ENCODE measurements at places on chromosomes 7 and 10. TPM values are rescaled to one million over a fixed set of nuclear protein-coding genes. Genes with fewer than 3 reads are reported as not detected.

- DNase-seq = no peak
Observed at GRCh38 chr10:127300868-127301321, 104.5 kb upstream of the INSYN2A start.

DNA sequence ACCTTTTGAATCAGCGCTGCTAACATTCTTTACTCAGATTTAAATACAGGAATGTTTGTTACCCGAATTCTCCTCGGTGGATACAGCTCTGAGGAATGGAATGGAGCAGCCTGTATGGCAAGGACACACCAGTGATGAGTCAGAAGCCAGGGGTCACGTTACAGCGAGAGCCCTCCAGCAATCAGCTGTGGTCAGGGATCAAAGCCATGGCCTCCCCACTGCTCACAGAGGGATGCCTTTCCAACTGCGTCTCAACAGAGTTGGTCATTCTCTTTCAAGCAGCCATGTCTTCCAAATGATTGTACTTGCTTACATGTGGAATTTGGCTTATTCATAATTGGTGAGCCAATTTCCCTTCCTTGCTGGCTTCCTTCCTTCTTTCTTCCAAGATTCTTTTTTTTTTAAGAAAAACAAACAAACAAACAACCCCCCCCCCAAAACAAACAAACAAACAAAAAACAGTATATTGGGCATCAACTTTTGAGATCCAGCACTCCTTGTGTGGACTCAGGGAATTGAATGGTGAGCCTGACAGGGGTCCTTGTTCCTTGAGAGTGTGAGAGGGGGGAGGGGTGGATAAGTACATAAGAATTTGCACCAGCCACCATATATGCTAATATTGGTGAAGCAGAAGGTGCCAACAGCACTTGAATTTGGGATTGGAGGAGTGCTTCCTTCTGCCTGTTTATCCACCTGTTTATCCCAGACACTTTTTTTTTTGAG, 100.2 kb downstream of the ATXN7L1 start:
- no peak for DNase-seq

DNA sequence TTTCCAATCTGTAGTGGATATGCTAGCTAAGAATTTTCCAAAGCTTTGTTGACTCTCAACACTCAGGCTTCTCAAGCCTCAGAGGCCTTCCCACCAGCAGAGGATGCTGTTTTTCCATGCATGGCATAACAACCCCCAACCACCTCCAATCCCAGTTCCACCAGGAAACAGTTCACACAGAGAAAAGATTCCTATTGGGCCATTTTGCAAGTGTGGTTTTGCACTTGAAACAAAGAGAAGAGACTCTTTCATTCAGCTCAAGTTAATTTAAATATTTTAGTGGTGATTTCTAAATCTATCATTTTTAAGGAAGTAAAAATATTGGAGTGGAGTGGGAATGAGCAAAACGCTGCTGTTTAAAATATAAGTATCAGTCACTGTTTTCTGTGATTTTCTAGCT, 105.6 kb upstream of the COL1A2 start:
- no peak for DNase-seq

GRCh38 chr10:23557777-23558176, 118.9 kb downstream of the OTUD1 start:
- no peak for DNase-seq

DNA sequence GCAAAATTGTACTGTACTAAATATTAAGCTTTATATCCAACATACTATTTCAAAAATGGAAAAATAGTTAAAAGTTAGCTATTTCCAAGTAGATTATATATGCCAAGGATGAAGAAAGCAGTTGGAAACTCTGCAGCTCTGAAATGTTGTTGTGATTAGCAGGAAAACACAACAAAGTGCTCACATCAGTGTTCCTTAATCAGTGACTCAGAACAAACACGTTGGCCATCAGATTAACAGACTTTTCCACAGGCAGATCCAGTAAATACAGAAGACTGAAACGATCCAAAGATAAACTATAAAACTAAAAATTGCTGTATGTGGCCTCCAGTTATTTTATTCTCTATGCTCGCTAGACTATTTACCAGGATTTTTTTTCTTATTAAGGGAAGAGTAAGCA, 99.6 kb upstream of the SEMA3D start:
- DNase-seq = no peak

Gene PRPS1L1
- not detected for total RNA-seq

DNA sequence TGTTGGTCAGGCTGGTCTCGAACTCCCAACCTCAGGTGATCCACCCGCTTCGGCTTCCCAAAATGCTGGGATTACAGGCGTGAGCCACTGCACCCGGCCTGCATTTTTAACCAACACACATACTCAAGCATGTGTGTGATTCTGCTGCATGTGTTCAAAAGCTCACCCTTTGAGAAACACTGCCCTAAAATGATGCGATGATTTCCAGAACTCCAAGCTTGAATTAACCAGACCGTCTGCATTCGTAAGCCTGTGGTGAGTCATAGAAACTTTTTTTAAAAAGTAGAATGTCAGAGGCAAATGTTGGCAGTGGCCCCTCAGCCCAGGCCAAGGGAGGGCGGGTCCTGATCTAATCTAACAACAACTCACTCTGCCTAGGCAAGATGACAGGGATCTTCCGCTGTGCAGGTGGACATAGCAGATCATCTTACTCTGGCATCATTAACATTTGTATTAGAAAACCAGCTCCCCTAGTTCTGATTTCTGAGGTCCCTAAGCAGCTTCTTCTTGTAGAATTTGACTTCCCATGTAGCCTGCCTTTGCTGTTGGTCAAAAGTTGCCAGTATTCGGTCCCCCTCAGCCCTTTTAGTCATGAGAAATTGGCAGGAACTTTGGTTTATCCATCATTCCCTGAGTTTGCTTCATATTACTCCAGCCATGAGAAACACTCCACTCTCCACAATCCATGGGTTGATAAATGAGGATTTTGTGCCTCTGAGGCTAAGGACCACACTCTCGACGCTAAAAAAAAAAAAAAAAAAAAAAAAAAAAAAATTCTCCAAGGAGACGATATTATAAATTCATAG, 190.4 kb downstream of the SKIDA1 start:
- no peak for DNase-seq

- no peak for DNase-seq
Observed at GRCh38 chr10:104574838-104575237, 66.3 kb upstream of the SORCS3 start.

- no peak for DNase-seq
Observed at GRCh38 chr7:138924501-138925225, 56.5 kb downstream of the KIAA1549 start.

Gene CTTNBP2
- 2.9 TPM for total RNA-seq

Gene TYW1
- total RNA-seq = 18.3 TPM

- DNase-seq = no peak
Observed at GRCh38 chr7:128053023-128053422, 21.8 kb upstream of the LRRC4 start.

GRCh38 chr7:80611779-80612178, 26.7 kb upstream of the CD36 start:
- no peak for DNase-seq

- DNase-seq = no peak
Observed at GRCh38 chr7:106419455-106420182, 134.8 kb upstream of the NAMPT start.

- no peak for DNase-seq
Observed at GRCh38 chr10:79148452-79149344, 79.9 kb downstream of the ZMIZ1 start.

- DNase-seq = no peak
Observed at GRCh38 chr7:22278660-22279059, 78.3 kb downstream of the RAPGEF5 start.

Gene HABP2
- not detected for total RNA-seq

Data from chondrocyte (in vitro differentiated cells).